ENCODE measurements at places on chromosomes 7 and 10.

DNA sequence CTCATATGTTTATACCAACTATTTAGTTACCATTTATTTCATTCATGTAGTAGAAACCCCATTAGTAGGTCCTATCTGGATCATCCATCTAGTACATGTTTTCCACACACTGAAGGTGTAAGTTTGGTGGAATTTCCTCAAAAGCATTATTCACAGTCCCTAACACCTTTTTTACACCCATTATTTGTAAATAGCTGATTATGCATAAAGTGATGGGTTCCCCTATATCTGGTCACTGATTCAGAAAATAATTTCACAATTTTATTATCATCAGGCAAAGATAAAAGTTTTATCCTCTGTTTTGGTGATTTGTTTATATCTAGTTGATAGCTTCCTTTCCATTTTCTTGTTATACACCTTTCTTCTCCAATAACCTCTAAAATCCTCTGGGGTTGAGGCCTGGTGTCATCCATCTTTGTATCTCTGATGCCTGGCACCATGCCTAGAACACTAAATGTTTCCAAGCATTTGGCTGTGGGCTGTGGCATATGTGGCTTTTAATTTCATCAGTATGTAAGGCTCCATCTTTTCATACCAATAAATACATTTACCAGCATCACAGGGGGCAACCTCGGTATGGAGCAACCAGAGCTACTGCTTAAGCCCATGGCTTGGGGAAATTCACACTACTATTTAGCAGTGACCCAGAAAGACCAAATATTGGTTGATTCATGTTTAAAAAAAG, 1089.5 kb upstream of the LRRN3 start:
- no peak for DNase-seq

DNA sequence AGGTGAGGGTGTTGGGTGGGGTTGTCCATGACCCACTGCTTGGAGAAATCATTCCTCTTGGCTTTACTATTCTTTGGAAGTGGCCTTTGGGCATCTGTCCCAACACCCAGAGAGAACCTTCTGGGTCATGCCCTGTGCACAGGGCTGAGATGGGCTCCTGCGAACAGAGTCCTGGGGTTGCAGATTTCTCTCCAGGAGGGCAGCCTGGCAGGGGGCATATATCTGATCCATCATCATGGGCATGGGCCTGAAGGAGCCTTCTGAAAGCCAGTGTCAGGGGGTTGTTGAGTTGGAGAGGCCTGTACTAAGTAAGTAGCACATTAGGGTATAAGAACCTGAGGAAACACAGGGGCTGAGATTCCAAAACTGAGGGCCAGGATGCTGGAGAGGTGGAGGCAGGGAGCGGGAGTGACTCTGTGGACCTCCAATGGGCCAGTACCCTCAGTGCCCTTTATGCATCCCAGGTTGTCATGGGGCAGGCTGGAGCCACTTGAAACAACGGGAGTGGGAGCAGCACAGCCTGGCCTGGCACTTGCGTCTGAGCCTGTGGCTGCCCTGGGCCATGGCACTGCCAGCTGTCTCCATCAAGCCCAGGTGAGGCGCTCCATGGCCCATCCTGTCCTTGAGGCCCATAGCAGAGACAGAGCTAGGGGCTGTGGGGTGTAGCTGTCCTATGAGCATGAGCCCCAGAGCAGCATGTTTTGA, 203.7 kb downstream of the GRID1 start:
- no peak for DNase-seq

GRCh38 chr10:111511751-111512150, 434.9 kb downstream of the ADRA2A start:
- DNase-seq = no peak

GRCh38 chr7:40884241-40884640, 749.4 kb downstream of the SUGCT start:
- no peak for DNase-seq

DNA sequence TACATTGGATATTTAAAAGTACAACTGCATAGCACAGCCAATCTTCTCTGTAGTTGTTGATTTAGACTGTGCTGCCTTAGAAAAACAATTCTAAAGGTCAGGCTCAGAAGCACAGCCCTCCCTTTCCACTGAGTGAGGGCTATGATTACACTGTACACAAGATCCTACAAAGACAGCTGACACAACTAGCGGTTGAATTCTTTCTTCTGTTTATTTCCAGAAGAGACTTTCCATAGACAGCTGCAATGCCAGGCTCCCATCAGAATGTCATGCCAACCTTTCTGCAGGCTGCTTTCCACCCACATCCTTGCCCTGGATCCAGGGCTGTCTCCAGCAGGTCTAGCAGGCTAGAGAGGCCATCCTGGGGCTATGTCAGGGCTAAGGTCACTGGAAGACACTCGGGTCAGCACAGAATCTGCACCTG, 39.3 kb downstream of the FAM13C start:
- no peak for DNase-seq

- DNase-seq = no peak
Measured at GRCh38 chr10:73768881-73769280, 13.0 kb upstream of the CHCHD1 start.

DNA sequence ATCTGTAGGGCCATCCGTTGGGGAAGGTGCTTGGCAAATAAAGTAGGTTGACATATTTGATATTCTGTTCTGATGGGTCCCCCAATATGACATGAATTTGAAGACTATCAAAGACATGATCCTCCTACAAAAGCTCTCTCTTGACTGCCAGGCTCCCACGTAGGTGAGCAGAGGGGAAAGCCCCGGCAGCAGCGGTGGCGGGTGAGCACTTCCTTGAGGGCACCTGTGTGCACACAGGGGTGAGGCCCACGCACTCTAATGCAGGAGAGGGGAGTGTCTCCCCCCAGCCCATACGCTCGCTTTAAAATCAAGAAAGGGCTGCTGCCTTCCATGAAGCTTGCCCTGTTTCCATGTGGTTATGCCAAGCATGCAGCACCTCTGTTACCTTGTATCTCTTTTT, 100.4 kb downstream of the TAX1BP1 start:
- DNase-seq = no peak

DNA sequence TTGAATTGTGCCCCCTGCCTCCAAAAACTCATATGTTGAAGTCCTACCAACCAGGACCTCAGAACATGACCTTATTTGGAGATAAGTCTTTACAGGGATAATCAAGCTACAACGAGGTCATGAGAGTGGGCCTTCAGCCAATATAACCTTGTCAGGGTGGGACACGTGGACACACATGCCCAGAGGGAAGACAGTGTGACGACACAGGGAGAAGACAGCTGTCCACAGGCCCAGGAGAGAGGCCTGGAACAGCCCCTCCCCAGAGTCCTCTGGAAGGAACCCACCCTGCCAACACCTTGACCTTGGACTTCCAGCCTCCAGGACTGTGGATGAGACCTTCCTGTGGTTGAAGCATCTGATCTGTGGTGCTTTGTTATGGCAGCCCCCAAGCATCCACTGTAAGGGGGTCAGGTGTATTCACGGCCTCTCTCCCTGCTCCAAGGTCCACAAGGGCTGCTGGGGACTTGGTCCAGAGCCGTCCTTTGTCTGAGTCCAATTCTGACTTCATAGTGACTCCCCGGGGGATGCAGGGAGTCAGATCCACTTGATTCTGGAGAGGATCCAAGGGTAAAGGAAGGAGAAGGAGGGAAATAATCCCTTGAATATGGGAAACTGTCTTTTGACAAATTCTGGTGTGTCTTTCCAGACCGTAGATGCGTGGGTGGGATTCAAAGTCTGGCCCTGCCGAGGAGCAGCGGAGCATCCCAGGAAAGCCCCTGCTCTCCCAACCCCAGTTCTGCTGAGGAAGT, 7.0 kb downstream of the CALML3 start:
- DNase-seq = no peak

DNA sequence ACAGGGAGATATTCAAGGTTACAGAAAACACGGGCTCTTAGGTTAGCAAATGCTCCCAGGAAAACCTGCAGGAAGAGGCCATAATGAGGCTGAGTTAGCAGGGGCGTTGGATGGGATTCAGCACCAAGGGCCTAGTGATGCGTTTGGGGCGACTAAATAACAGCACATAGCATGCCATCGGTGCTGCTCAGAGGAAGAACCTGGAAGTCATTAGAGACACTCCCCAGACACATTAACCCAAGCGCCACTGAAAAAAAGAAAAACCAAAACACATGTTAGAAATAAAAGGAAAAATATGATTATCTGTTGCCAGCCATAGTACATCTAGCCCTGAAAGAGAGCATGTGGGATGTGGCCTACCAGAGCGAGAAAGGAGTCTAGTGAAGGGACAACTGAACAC, 28.8 kb upstream of the OPALIN start:
- no peak for DNase-seq

DNA sequence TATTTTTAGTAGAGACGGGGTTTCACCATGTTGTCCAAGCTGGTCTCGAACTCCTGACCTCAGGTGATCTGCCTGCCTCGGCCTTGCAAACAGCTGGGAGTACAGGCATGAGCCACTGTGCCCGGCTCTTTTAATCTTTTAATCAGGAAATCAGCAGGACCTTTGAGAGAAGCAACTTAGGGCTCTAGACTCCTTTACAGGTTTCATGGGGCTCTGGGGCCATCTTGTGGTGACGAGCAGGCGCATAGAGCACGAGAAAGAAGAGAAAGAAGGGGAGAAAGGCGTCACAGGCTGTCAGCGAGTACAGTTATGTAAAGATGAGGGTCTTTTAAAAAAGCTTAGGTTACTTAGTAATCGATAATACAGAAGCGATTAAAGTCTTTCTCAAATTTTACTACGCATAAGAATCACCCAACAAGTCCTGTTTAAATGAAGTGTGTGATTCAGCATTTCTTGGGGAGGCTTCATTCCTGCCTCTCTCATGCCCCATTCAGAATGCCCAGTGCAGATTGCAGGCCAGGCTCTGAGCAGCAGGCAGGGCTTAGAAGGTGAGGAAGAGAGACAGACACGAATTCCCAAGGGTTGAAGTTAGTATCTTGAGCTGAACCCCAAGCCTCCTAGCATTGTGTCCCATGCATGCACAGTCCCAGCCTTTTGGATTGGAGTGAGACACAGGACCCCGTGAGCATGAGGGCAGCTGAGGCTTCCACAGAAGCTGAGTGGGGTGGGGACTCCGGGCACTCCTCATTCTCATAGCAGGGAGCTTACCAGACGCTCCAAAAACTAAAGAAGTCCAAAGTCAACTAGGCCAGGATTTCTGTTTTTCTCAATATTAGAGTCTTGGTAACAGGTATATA, 23.6 kb upstream of the PFKP start:
- DNase-seq = peak; percentile 88

DNA sequence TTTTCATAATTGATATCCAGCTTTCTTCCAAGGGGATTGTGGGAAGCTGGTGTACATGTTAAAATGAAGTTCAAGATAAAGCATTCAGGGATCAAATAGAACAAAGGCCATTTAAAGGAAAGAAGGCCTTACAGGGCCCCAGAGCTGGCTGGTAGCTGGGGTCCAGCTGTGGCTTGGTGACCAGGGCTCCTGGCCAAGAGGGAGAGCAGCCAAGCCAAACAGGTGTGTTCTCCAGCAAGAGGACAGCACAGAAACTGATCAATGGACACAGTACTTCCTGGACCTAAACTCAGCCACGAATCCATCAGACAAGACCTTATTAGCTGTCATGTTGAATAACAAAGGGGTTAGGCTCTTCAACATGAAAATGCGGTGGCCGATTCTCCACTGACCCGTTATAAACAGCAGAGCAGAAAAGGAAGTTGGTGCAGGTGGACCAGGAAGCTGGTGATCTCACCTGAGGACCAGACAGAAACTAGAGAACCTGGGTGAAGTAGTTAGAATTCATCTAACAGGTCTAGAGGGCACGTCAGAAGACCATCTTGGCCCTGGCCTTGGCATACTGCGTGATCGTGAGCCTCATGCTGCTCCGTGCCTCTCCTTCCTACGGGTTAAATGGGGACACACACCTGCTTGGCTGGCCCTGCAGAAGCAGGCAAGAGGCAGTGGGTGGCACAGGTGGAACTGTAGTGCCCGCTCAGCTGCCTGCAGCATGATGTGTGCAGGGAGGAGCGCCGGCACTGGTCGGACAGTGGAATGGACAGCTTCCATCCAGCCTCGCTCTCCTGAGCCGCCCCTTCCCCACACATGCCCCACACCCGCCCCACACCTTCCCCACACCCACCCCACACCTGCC, 53.8 kb downstream of the PARP12 start:
- DNase-seq = no peak

- peak; percentile 43 for DNase-seq
Measured at GRCh38 chr10:753530-753929, 64.1 kb upstream of the DIP2C start.

- peak; percentile 28 for DNase-seq
Measured at GRCh38 chr10:125284875-125285597, 124.7 kb upstream of the CTBP2 start.

GRCh38 chr7:147485660-147486210, 1104.8 kb upstream of the C7orf33 start:
- DNase-seq = no peak

GRCh38 chr7:84291756-84292155, 97.2 kb upstream of the SEMA3A start:
- no peak for DNase-seq

GRCh38 chr10:4532467-4532866, 293.5 kb upstream of the AKR1E2 start:
- no peak for DNase-seq

- peak; percentile 75 for DNase-seq
Measured at GRCh38 chr7:138097064-138097741, 20.9 kb downstream of the AKR1D1 start.

DNA sequence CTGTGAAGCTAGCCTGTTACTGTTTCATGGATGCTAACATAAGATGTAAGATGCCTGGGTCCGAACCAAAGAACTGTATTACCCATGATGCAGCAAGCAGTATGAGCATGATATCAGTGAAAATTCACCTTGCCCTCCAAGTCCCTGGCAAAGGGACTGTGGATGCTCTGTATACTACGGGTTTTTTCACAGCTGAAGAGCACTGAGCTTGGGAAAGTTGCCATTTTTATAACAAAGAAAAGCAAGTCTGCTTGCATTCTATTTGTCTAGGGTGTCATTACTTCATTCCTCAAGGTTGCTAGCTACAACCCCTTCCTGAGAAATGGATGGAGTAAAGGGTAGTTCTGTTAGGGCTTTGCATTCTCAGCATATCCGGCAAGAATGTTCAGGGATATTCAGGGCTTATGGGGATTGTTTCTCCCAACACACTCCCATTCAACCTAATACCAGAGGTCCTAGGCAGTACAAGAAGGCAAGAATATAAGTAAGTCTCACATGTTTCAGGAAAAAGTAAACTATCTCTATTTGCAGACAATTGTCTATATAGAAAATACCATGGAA, 5.1 kb upstream of the GPR22 start:
- no peak for DNase-seq

DNA sequence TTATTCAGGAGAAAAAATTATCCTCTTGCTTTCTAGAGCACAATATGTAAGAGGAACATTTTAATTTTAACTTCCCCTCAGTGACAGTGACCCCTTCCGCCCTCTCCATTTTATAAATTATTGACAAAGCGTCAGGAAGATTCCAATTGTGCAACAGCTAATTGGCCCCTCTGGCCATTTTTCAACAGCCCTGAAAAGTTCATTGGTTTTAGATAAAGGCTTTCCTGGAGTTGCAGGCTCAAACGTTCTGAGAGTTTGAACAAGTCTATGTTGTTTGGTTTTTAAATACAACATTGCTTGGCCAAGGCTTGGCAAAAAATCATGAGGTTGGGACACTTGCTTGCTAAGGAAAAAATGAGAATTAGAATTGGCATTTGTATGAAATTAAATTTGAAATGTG, 422.2 kb upstream of the ANKRD30A start:
- DNase-seq = no peak

GRCh38 chr7:100521076-100521475, 17.9 kb upstream of the AGFG2 start:
- DNase-seq = no peak

- DNase-seq = no peak
Measured at GRCh38 chr7:151795168-151795811, 81.6 kb downstream of the PRKAG2 start.
